ENCODE measurements at places on chromosomes 4 and X.
A peak's percentile ranks its signal among the peaks of the same experiment; 100 is the strongest.

GRCh38 chr4:86530183-86530582, 63.9 kb upstream of the PTPN13 start:
- DNase-seq: no peak

DNA sequence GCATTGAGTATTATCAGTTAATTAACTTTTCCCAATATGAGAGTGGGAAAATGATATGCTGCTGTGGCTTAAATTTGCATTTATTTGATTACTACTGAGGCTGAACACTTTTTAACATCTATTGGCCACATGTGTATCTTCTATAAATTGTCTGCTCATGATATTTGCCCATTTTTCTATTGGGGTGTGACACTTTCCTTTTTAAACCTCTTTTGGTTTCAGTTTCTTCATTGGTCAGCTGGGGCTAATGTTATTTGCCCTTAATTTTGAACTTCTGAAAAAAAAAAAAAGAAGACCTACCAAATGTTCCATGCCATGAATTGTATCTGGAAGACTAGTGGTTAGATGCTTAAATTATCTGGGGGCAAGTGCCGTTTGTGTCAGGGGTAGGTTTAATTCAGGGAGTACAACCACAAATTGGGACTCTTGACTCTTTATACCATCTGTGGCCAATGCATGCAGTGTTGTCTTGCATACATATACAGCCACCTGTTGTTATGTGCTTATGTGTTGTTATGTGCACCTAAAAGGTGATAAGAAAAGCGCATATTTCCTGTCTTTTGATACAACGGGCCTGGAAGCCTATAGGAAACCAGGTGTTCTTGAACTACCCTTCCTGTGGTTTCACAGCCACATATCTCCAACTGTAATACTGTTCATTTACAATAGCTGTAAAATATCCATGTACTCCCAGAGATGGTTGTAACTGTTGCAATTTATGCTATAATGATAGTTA, 49.0 kb downstream of the SH2D1A start:
- DNase-seq: peak; percentile 4

GRCh38 chr4:11720292-11720691, 291.6 kb upstream of the HS3ST1 start:
- DNase-seq: peak; percentile 7

DNA sequence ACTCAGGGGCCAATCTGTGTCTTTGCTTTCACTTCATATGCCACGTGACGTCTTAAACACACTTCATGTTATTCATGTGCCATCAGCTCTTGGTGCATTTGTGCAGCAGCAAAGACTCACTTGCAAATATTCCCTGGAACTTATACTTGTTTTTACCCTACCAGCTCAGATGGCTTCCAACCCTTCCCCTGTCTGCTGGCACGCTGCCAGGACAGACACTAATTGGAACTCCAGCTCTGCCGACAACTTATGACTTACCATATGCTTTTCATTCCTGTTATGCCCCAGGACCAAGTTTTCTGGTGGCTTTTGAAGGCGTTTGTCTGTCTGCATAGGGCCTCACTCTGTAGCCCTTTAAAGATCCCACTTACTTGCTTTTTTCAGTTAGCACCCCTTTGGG, 261.7 kb upstream of the GNPDA2 start:
- no peak for DNase-seq

DNA sequence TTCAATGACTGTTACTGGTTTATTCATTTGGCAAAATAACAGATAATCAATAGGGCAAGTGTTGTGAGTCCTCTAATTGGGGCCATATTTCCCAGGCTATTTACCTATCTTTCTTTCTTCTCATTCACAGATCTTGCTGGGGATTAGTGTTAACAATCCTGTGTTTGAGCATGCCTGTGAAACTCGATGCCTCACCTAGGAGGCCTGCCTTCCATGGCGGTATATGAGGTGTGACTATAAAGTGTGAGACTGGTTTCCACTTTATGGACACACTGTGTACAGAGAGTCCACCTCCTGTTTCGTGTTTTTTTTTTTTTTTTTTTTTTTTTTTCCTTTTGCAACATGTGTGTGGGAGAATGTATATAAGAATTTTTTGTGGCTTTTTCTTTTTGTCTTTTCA, 199.3 kb downstream of the BMPR1B start:
- no peak for DNase-seq

DNA sequence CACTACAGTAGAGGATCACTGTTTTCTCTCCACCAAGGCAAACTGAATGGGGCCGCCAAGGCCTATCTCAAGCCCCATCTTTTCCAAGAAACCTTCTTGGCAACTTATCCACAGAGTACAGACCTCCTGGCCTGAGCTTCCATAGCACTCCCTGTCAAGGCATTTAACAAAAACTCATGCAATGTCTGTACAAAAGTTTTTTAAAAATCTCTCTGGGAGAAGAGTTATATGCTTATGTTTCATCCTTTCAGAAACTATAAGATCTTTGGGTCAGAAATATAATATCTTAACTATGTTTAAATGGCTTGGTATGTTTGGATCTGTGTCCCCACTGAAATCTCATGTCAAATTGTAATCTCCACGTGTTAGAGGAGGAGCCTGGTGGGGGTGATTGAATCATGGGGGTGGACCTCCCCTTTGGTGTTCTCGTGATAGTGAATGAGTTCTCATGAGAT, 13.6 kb downstream of the ADAMTS3 start:
- no peak for DNase-seq

Measured in KBM-7 (cell line).